ENCODE measurements at places on chromosomes 5 and 9. TPM values are rescaled to one million over a fixed set of nuclear protein-coding genes. Genes with fewer than 3 reads are reported as not detected.

Gene RNF208
- total RNA-seq: 1.2 TPM

Gene TAF11L5
- not detected for total RNA-seq

Gene PPP2R2B
- 16.7 TPM for total RNA-seq

GRCh38 chr5:56056875-56057274, 62.1 kb upstream of the IL6ST start:
- peak overlapping the region; percentile 56 for H3K27ac ChIP-seq
- H3K4me3 ChIP-seq: peak overlapping the region; percentile 58
- no peaks in the 10 kb centered on the region for H3K27me3 ChIP-seq
- no peaks in the 10 kb centered on the region for H3K36me3 ChIP-seq
- H3K4me1 ChIP-seq: peaks cover 51% of the 10 kb centered on the region

DNA sequence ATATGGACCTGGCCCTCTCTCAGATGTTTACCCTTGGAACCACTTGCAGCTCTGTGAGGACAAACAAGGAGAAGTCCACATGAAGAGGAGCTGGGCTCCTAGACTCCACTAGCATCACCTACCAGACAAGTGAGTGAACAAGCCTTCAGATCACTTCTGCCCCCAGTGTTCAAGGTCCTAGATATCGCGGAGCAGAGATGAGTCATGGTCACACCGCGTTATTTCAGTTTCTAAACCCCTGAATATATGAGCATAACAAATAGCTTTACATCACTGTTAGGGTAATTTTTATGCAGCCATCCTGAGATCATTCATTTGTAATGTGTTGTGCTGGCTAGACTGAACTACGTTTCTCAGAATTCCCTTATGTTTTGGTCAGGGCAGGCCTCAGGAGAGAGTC, 77.0 kb upstream of the DAP start:
- no peaks in the 10 kb centered on the region for H3K36me3 ChIP-seq
- H3K4me3 ChIP-seq: no peak overlapping the region
- DNase-seq: no peak
- H3K27me3 ChIP-seq: no peaks in the 10 kb centered on the region
- H3K4me1 ChIP-seq: no peaks in the 10 kb centered on the region

DNA sequence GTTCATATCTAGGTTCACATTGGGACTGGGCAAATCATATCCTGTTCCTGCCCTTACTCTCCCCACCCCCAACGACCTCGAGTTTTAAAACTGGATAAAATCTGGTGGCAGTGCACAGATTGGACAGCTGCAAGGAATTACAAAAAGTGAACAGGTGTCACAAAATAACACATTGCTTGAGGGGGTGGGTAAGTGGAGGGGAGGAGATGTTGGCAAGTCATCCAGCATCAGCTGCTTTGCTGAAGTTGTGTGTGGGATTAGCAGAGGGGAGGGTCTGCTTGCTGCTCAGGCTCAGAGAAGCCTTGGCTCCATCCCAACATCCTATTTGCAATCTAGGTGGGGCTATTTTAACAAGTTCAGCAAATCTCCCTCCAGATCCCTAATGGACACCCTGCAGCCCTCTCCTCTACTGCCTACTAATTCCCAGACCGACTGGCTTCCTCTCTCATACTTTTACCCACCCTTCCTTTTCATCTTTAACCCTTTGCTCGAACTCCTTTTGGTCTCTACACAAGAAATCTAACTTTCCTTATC, 39.8 kb upstream of the SLC24A2 start:
- H3K27ac ChIP-seq: no peak overlapping the region
- no peak overlapping the region for H3K4me3 ChIP-seq
- DNase-seq: no peak
- H3K36me3 ChIP-seq: no peaks in the 10 kb centered on the region
- H3K4me1 ChIP-seq: no peaks in the 10 kb centered on the region

- no peaks in the 10 kb centered on the region for H3K27me3 ChIP-seq
- H3K4me1 ChIP-seq: peaks cover 40% of the 10 kb centered on the region
- peaks cover 25% of the 10 kb centered on the region for H3K36me3 ChIP-seq
- DNase-seq: no peak
- H3K4me3 ChIP-seq: no peak overlapping the region
- no peak overlapping the region for H3K27ac ChIP-seq
Observed at GRCh38 chr9:93123561-93124283, 10.3 kb downstream of the NINJ1 start.

DNA sequence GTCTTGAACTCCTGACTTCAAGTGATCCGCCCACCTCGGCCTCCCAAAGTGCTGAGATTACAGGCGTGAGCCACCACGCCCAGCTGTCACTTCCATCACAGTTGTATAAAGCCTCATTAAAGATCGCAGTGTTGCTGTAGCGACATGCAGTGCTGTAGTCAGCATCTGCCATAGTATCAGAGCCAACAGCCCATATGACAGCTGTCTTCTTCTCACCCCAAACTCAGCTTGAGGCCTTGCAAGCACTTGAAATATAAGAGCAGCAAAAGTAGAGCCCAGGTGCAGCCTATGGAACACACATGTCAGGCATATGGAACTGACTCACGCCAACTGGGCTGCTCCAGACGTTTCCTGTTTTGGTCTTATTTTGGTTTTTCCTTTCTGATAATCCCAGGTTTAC, 167.8 kb downstream of the TRIO start:
- no peak for DNase-seq
- no peak overlapping the region for H3K27ac ChIP-seq
- no peaks in the 10 kb centered on the region for H3K36me3 ChIP-seq
- H3K4me3 ChIP-seq: no peak overlapping the region
- H3K4me1 ChIP-seq: no peaks in the 10 kb centered on the region
- peaks cover 2% of the 10 kb centered on the region for H3K27me3 ChIP-seq

DNA sequence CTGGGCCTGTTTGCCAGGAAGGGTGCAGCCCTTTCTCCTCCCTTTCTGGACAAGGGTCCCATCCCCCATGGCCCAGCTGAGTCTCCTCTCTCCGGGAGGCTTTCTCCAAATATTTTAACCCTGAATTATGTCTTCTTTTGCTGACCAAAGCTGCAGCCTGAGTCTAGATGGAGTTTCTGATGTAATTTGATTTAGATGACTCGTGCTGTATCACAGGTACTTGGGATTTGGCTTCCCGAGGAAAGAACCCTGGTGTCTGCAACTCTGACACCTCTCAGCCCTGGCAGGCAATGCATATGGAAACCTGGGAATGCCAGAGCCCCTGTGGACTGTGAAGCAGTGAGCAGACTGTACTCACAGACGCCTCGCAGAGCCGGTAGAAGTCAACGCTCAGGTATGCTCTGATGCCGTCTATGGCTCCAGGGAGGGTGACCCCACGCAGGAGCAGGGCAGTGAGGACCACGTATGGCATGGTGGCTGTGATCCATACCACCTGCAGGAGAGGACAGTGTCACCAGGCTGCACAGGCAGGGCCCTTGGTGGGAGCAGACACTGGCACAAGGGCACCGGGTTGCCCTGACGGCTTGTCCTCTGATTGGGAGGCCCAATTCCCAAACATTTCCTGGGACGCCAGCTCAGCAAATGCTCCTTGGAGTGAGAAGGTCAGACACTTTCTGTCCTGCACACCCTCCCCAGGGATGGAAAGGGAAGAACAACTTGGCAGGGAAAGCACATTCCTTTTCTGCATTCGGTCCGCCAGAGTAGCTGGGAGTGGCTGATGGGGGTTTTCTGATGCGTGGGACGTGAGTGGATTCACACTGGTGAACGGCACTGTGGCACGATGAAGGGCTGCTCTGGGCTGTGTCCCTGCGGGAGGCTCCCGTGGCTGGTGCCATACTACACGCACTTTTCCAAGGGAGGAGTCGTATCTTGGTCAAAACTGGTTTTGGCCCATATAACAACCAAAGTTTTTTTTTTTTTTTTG, 24.7 kb downstream of the SLC6A3 start:
- H3K27me3 ChIP-seq: no peaks in the 10 kb centered on the region

DNA sequence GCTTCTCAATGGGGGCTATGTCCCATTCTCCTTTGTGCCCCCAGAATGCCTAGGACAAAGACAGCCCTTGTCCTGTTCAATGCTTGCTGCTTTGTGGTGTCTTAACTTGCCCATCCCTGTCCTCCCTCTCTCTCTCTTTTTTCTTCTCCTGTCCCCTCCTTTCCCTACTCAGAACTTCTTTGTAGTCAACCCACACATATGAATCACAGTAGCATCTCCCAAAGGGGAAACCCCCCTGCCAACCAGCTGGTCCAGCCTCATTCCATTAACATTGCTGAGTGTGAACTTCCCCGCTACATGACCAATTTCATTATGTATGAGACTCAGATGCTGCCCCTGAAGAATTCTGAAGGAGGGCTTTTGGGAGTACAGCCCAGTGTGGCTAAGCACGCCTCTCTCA, 408.3 kb downstream of the ENC1 start:
- H3K27me3 ChIP-seq: peaks cover 3% of the 10 kb centered on the region
- no peaks in the 10 kb centered on the region for H3K36me3 ChIP-seq
- no peak overlapping the region for H3K4me3 ChIP-seq
- no peaks in the 10 kb centered on the region for H3K4me1 ChIP-seq

DNA sequence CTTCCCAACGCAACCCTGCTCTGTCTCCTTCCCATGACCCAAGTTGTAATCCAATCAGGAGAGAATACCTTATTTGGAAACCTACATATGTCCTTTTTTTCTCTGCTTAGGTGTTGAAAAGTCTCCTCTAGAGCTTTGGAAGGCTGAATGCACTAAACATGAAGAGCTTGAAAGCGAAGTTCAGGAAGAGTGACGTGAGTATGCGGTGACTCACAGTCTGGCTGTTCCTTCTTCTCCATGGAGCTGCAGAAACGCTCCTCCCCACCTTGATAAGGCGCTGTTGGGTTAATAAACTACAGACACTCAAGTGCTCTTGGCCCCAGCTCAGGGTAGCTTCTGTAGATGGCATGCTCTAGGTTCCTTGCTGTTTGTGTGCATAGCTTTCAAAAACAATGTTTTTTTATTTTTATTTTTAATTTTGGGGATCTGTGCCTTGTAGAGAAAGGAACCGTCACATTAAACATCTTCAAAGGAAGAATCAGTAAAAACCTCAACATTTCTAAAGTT, 30.7 kb downstream of the RAI14 start:
- H3K4me1 ChIP-seq: no peaks in the 10 kb centered on the region
- no peak overlapping the region for H3K4me3 ChIP-seq
- no peaks in the 10 kb centered on the region for H3K36me3 ChIP-seq
- no peaks in the 10 kb centered on the region for H3K27me3 ChIP-seq
- H3K27ac ChIP-seq: no peak overlapping the region
